ENCODE measurements at places on chromosomes 2 and 18.

- no peak for DNase-seq
Measured at GRCh38 chr2:50955081-50955480, 76.9 kb downstream of the NRXN1 start.

DNA sequence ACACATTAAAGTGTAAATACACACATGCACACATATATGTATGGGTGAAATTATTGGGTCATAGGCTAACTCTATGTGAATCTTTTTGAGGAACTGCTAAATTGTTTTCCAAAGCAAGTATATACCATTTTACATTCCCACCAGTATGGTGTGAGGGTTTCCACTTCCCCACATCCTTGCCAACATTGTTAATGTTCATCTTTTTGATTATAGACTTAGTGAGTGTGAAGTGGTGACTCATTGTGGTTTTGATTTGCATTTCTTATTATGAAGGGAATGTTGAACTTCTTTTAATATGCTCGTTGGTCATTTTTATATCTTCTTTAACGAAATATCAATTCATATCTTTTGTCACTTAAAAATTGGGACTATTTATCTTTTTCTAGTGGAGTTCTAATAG, 181.8 kb upstream of the GCFC2 start:
- no peak for DNase-seq

DNA sequence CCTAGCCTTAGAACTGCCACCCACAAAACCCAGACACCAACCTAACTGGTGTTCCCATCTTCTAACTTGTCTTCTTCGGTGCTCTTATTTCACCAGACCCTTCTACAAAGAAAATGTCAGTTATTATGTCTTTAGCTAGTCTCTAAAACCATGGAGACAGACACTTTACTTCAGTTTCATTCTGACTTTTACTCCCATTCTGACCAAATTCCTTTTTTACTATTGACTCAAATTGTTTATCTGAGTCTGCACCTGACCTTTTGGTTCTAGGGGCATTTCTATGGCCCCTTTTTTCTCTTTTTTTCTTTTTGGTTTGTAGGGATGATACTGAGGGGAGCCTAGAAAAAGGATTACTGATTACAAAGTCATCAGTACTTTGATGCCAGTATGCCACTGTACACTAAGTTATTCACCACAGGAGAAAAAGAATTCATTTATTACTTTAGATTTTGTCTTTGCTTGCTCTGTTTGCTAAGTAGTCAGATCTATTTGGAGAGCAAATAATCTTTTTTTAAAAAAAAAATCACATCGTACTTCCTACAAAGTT, 6.8 kb upstream of the SLC1A4 start:
- DNase-seq = no peak

DNA sequence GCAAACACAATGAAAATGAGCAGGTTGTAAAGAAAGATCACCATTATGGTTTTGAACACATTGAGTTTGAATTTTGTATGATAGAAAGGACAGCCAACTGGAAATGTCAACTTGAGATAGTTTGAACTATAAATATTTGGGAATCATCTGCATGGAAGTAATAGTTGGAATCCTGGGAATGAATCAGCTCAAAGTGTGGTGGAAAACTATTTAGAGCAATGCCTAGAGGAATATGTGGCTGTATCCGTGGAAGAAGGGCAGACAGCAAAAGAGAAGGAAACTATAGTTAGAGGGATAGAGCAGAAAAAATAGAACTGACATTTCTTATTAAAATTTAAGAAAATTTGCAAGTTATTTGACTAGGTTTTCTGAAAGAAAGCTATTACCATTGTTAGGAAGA, 112.5 kb upstream of the OTX1 start:
- no peak for DNase-seq

DNA sequence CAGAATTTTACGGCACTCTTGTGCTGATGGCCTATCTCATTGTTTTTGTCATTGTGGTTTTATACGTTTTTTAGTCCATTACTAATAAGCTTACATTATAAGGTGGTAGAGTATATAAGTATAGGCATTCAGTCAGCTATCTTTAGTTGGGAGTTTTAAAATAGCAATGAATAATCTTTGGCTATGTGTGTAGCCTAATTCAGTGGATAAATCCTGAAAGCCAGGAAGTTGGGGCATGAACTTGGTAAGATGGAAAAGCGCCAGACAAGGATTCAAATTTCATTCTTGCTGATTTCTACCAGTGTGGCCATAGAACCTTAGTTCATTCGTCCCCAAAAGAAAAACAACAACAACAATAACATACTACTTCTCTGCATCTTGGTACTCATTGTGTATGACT, 31.2 kb downstream of the EPC2 start:
- no peak for DNase-seq

DNA sequence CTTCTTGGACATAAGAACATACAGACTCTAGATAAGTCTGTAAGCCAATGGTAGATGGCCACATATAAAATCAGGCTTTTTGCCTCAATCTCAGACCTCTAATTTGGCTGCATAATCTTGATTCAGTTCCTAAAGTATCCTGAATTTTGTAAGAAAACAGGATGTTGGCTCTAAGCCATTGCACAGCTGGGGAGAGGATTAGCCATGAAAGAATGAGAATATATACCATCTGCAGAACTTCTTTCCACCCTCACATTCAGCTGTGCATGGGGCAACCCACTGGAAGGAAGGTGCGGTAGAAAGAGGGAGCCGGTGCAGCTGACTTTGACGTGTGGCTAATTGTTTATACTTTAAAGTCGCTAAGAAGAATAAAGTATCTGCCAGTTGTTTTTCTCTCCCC, 1061.6 kb upstream of the FAM98A start:
- no peak for DNase-seq

DNA sequence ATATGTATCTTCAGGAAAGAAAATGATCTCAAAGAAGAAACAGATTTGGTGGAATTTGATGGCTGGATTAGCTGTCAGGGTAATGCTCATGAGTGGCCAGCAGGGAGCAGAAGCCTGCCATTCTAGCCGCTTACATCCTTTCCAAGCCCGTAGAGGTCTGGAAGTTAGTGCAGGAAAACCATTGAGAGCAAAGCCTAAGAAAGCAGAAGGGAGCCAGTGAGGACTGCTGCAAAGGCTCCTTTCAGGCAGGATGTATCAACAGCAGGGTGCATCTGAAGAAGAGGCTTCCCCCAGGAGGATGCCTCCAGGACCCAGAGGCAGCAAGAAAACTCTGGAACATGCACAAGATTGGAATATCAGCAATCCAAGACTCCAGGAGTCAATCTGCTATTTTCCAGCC, 22.9 kb upstream of the LBH start:
- peak; percentile 28 for DNase-seq

GRCh38 chr2:29114946-29115609, at the start of gene CLIP4:
CLIP4 (plus strand) TSS chr2:29115415; CDS start chr2:29121389, 5,974 bp downstream.
- DNase-seq = peak; percentile 77

GRCh38 chr2:96874198-96874831, 4.4 kb upstream of the SEMA4C start:
- DNase-seq = peak; percentile 26

DNA sequence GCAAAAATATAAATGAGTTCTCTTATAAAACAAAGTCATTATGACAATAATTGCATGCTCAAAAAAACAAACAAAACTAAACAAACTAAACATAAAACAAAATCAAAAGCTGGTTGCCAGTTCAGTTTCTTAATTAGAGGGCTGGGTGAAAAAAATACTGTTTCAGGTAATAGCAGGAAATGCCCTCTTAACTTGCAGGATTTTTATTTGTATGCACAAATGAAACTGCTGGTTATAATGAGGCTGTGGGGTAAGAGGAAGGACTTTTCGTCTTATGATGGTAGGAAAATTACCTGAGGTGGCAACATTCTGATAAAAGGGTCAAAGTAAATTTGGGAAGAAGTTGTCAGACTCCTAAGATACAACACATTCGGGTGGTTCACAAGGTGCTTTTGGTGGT, 21.5 kb upstream of the CDKL4 start:
- DNase-seq = no peak

GRCh38 chr18:1438458-1438910, 533.8 kb downstream of the ADCYAP1 start:
- no peak for DNase-seq

DNA sequence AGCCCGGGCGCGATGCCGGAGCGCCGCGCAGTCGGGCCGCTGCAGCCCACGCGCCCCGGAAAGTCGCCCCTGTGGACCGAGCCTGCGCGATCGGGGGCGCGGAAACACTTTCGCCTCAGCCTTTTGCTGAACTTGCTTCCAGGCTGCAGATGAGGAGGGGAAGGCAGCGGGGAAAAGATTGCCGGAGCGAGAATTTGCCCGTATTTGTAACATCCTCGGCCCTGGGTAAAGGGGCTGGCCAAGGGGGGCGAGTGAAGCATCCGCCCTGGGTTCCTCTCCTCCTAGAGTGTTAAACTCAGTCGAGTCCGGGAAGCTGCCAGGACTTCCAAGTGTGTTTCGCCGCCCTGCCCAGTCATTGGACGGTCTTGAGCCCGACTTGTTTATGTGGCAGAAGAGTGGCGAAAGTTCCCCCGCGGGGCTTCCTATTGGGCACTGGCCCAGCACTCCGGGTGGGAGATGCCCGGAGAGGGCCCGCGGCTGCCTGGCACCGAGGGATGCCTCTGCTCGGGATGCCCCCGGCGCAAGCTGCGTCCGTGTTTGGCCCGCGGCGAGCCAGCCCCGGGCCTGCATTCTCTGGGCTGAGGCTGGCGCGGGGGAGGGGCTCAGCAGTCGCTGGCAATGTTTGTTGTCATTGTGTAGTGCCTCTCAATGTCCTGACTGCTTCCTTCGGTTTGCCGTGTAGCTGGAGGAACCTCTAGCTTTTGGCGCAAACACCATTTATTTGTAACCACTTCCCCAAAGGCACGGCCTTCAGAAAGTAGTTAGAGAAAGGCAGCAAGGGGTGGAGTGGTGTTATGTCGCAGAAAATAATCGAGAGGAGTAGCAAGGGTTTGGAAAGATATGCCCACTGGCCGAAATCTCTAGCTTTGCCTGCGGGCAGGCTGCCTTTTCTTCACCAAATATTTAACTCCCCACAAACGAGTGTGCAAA, 1.1 kb downstream of the CYBRD1 start:
- no peak for DNase-seq

Measured in CD4-positive, alpha-beta T cell treated with Interferon gamma for 1 hour (primary cell).